ENCODE measurements at places on chromosomes 13 and 19.

DNA sequence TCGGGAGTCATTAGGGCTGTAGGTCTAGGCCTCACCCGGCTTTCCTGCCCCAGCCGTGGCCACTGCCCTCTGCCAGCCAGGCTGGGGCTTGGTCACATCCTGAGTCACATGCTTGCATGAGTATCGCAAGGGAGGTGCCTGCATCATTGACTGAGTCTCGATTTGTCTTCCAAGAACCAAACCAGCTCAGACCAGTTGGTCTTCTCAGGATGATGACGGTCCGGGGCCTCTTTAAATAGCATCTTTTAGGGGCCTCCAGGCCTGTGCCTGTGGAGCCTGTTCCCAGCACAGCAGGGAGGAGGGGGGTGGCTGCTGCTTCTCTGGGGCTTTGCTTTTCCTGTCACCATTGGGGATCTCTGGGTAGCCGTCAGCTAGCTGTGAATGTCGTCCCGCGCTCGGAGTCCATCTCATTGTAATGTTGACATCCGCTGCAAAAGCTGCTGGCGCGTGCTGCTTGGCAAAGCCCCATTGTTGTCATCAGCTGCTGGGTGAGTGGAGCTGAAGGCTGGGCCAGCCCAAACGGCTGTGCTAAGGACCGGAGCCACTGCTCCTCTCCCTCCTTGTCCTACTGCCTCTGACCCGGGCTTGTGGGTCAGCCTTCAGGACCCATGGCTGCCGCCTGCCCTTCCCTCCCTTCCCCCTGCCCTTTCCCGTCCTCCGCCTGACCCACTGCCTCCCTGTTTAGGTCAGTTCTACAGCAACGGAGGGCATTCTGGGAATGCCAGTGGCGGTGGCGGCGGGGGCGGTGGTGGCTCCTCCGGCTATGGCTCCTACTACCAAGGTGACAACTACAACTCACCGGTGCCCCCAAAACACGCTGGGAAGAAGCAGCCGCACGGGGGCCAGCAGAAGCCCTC is 14.3 kb upstream of the QTRT1 start:
- DNase-seq = no peak

DNA sequence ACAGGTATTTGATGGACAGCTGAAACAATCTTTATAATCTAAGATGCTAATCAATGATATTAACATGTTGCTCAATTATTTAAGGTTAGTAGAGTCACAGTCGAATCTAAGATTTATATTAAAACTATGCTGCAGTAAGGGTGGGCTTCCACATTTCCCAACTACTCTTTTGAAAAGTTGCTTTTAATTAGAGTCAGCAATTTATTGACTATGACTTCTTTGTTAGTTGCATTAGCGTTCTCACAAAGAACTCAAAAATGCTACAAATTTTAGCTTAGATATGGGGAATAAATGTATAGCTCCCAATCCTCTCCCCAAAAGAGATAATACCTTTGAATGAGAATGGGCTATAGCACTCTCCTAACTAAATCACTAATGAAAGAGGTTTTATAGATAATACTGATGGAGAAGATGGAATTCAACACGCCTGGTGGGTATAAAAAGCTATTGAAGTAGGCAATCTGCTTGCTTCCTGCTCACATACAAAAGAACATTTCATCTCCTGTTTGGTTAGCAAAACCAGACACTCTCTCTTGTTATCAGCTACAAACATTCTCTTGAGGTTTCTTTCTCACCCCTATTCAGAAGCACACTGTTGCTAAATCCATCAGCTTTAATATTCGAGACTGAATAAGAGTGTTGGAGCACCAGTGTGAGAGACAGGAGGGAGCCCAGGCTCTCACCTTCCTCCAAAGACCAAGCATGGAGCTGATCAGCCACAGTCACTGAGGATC is 2.4 kb upstream of the FLT1 start:
- DNase-seq = no peak

DNA sequence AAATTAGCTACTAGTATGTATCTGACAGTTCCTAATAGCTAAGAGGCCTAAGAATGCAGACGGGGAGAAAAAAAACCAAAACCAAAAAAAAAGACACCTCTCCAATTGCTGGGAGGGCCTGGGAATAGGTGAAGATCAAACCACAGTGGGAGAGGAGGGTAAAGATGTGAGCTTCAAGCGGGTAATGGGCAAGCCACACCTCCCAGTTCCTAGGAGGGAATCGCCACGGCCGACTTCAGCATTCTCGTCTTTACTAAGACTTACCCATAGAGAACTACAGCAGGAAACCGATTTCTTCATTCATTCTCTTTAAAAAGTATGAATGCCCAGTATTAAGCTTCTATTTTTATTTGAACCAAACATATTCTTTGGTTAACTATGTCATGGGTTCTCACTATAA is 5.6 kb upstream of the EEF1AKMT1 start:
- no peak for DNase-seq

DNA sequence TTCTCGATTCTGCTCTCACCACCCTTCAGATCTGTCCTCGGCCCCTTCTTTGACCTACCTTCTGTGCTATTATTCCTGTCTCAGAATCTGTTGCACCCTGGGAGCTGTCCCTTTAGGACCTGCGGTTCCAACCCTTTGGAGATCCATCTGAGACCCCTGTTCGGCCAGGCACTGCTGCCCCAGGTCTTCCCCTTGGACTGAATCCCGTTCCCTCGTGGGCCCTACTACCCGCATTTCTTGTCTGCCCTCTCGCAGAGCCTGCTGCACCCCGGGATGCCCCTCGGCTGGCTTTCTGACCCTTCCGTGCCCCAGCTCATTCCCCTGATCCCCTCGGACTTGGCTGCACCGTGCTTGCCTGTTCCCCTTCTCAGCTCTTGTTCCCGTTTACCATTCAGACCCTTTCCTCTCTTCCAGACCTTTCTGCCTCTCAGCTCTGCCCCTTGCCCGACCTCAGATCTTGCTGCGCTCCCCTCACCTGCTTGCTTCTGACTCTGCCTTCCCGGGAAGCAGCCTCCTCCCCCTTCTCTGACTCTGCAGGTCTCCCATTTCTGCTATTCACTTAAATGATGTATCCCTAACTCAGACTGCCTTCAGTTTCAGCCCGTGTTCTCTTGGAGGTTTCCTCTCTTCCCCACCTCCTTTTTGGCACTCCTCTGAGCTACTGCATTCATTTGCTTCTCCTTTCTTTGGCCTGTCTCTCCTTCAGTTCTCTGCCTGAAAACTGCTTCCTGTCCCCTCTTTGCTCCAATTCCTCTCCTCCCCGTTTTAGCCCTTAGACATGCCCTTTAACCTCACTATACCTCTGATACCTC is 1.1 kb downstream of the ARHGAP35 start:
- DNase-seq = no peak

DNA sequence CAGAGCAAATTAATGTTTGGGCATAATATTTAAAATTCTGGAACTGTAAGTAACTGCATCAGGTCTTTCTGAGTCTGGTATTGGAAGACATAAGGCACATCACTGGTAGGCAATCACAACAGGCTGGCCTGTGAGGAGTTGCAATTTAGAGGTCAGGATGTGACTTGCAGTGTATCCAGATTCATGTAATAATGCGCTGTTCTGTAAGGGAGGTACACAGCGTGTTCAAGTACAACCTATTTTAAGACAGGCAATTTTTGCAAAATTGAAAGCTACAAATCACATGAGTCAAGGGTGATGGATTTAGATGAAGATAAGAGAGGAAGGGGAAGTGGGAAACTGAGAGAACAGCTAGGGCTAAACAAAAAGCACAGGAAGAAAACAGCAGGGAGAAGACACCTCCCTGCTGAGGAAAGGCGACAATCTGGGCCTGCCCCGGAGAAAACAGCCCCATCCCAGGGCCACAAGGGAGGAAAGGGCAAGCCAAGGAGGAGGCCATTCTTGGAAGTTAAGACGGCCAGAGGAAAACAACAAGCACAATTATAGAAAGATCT is 138.1 kb downstream of the LACC1 start:
- no peak for DNase-seq

- no peak for DNase-seq
Observed at GRCh38 chr13:66835040-66835628, 395.0 kb downstream of the PCDH9 start.

DNA sequence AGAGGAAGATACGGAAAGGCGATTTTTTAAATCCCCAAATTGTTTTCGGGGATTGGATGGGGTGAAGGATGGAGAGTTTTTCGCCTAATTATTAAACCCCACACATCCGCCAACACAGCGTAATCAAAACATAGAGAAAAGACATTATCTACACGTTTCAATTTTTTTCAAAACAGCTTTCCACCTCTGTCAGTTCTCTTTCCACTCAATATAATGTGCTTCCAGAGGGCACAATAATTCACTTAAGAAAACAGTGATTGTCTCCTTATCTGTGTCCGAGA is 435 bp upstream of the OBI1 start:
- peak; percentile 7 for DNase-seq

DNA sequence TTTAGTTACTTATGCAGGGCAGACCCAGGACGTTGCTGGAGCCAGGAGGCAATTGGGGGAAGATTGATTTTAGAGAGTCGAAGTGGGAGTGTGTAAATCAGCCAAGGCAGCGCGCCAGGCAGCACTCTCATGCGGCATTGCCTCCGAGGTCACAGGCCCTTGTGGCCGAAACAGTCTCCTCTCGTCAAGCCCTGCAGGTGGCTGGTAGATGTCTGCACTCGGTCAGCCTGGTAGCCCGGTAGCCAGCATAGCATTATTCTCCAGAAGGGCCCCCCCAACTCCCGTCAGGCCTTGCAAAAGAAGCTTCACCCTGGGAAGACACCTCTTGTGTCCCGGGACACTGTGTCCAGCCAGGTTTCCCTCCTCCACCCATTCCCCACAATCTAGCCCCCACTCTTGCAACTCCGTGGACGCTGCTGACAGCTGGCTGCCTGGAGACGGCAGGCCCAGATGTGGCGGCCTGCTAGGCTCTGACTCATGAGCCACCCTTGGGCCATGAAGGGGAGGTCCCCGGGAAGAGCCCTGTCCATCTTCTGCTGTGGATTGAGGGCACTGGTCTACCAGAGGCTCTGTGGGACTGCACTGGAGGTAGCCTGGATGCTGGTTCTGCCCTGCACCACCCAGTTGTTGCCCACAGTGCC is 2.6 kb upstream of the PEPD start:
- no peak for DNase-seq

DNA sequence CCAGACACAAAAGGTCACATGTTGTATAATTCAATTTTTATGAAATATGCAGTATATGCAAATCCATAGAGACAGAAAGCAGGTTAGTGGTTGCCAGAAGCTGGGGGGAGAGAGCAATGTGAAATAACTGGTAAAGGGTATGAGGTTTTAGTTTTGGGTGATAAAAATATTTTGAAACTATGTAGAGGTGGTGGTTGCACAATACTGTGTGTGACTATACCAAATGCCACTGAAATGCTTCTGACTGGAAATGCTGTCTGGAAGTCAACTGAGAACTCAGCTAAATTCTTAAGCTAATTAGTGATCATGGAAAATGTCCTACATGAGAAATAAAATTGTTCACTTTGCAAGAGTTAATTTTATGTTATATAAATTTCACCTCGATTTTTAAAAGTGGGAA is 65.3 kb upstream of the RXFP2 start:
- no peak for DNase-seq

GRCh38 chr19:46745521-46746280 is at the start of gene FKRP:
TSS of gene FKRP (plus strand) at chr19:46746057. CDS start at chr19:46755451, 9,394 bp downstream.
- no peak for DNase-seq

DNA sequence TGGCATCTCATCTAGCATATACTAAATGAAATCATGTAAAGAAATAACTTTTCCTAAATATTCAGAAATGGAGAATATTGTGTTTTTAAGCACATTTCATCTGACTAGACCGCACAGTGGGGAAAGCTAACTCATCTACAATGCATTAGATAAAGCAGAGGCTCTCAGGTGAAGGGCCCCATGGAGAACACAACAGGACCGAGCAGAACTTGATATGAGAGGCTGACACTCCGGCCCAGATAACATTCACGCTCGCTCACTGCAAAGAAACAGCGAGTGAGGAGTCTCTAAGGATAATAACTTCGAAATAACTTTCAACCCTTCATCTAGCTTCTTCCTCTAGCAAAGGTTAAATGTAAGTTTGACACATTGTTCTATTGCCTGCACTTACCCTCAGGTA is 130.6 kb downstream of the PCDH9 start:
- DNase-seq = no peak

DNA sequence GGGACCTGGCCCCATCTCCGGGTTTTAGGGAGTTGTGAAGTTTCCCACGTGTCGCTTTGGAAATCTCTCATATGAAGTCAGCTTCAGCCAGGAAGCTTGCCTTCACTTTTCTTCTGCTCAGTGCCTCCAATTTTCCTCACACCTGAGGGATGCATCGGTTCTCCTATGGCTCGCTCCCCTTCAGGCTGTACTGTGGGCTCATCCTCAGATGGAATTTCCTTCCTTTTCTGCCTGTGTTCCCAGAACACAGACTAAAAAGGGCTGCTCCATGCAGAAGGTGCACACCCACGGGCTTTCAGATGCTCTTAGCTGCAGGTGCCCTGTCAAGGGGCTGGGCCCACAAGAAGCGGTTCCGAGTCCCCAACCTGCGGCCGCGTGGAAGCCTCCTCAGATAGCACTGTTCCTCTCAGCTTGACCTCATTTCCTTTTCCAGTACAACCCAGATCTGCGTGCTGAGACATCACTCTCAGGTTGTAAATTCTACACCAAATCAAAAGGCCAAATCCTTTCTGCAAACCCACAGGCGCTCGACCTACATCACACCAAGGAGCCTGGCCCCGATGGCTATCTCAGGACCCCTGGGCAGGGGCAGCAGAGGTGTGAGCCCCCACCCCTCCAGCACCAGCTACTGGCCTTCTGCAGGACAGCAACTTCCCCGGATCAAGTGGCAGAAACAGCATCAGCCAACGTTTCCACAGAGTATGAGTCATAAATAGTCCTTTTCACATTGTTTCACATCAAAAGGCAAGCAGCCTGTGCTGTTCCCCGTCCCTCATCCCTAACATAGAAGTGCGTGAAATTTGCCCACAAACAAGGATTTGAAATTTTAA is 275.9 kb downstream of the ZNF536 start:
- no peak for DNase-seq

DNA sequence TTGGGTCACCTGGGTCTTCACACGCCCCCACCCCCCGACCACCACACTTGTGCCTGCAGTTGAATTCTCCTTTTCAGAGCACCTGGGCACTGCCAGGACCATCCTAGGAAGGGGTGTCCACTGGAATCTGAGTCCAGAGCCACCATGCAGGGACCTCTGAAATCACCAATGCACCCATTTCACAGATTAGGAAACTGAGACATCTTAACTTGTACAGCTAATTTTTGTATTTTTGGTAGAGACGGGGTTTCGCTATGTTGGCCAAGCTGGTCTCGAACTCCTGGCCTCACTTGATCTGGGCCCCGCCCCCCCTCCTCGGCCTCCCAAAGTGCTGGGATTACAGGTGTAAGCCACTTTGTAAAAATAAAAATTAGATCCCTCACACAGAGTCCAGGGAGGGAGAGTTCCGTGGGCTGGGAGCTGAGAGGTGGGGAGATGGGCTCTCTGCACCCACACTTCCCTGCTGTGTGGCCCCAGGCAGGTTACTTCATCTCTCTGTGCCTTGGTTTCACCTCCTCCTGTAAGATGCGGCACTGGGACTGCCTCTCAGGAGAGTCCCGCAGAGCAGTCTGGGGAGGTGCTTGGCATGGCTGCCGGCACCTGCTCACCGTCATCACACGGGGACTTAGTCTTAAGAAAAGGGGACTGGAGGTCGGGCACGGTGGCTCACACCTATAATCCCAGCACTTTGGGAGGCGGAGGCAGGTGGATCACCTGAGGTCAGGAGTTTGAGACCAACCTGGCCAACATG is 45.9 kb upstream of the C19orf12 start:
- no peak for DNase-seq

GRCh38 chr13:23354520-23354919 is 79.0 kb downstream of the SACS start:
- DNase-seq = no peak

GRCh38 chr19:38070573-38070972 is 153.4 kb downstream of the DPF1 start:
- DNase-seq = no peak

Measured in CD4-positive, alpha-beta memory T cell (primary cell).